ENCODE measurements at places on chromosomes 2 and 18.

- no peaks in the 10 kb centered on the region for H3K4me1 ChIP-seq
- DNase-seq, result no peak
- H3K27ac ChIP-seq, result no peak overlapping the region
- no peak overlapping the region for H3K4me3 ChIP-seq
- H3K27me3 ChIP-seq, result no peaks in the 10 kb centered on the region
Observed at GRCh38 chr18:4658804-4659203, 203.7 kb upstream of the DLGAP1 start.

DNA sequence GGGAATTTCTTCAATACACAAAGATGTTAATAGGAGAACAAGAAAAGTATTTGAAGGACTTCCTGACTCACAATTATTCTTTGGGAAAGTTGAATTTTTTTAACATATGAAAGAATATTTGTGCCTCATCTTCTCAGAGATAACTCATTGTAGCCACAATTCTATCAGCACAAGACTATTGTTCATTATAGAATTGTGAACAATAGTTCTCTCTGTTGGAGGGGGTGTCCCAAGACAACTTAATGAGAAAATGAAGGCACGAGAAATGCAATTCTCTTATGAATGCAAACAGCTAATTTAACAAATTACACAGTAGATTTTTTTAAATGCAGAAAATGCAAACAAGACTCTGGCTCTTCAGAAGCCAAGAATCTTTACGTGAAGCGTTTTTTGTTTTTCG lies 157.0 kb downstream of the BARD1 start:
- H3K4me1 ChIP-seq, result no peaks in the 10 kb centered on the region
- no peaks in the 10 kb centered on the region for H3K27me3 ChIP-seq
- DNase-seq, result no peak
- H3K4me3 ChIP-seq, result no peak overlapping the region
- no peaks in the 10 kb centered on the region for H3K36me3 ChIP-seq
- H3K27ac ChIP-seq, result no peak overlapping the region

DNA sequence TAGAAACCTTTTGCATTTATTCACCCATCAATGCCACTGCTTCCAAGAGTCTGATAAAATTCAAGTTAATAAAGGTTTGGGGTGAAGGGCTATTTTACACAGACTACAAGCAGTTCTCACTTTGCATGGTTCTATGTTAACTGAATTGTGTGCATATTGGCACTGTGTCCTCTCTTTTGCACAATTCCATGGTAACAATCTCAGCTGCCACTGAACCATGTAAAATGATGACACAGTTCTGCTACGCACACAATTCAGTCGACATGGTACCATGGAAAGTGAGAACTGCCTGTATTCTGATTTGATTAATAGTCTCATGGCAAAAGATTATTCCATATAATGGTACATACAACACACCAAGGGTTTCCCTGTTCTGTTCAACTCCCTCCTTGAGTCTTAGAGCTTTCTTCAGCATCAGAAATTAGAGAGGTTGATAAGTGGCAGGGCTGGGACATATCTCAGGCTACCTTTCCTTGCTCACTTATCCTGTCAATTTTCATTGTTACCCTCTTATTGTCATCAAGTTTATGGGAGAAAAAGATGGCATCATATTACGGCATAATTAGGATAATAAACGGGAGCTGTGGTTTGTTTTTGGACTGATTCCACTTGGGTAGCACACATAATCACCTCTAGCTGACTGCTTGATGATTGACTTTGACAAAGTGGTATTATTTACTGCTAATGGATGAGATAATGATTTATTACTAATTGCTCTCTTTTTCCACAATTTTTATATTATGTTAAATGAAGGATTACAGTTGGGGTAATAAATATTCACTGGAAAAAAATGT lies 139.3 kb upstream of the CREB1 start:
- H3K4me1 ChIP-seq, result no peaks in the 10 kb centered on the region
- DNase-seq, result no peak
- H3K27ac ChIP-seq, result no peak overlapping the region

- no peak overlapping the region for H3K27ac ChIP-seq
- no peaks in the 10 kb centered on the region for H3K36me3 ChIP-seq
- no peaks in the 10 kb centered on the region for H3K27me3 ChIP-seq
- no peak overlapping the region for H3K4me3 ChIP-seq
- no peak for DNase-seq
- no peaks in the 10 kb centered on the region for H3K4me1 ChIP-seq
Observed at GRCh38 chr2:96685577-96686459, 43.3 kb downstream of the FER1L5 start.
